ENCODE measurements at places on chromosomes 3 and 15. TPM values are rescaled to one million over a fixed set of nuclear protein-coding genes. Genes with fewer than 3 reads are reported as not detected.

- no peak for DNase-seq
Measured at GRCh38 chr3:56725175-56725574, 42.1 kb upstream of the TASOR start.

- no peak for DNase-seq
Measured at GRCh38 chr3:128727485-128727884, 1.5 kb downstream of the RAB7A start.

DNA sequence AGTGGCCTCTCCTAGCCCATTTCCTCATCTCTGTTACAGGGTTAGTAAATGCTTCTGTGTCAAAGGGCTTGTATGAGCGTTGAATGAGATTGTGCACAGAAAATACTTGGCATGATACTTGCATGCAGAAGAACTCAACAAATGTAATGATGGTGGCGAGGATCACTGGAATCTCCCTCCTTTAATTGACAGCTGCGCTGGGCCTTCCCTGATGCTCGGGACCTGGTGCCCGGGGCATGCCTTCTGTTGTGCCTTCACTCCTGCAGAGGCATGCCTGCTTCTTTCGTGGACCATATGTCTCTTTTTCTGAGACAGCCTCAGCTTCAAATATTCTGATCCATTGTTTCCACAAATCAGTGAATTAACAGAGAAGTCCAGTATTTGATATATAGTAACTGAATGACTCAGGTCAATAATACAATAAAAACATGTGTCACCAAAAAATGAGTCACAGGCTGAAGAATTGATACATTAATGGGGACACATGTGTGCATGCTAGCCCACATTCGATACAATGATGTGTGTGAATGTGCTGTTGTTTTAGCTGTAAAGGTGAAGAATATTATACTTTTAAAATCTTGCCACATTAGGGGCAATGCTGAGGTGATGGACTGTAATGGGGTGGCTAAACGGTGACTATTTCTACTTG, 243.3 kb upstream of the TBL1XR1 start:
- no peak for DNase-seq

Gene GPR149
- not detected for total RNA-seq

Gene SCN11A
- total RNA-seq: not detected

Gene ERC2
- 0.33 TPM for total RNA-seq

DNA sequence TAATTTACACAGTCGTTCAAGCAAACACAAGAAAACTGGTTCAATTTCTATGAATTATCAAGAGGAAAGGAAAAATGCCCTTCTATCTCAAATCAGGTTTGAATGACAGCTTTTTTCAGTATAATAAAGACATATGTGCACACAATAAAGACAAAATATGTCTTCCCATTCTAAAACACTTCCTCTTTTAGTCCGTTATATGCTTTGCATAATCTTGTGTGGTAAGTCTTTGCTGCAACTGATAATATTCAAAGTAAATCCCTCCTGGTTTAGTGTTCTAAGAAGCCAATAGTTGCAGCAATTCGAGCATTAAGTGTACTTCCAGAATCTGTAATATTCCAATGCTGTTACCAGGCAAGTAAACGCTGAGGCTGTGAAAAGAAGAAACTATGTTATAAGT, 43.7 kb upstream of the MAPKBP1 start:
- no peak for DNase-seq

Data from Panc1 (cell line).